Uterus (tissue), 4 donors: ENCODE measurements at places on chromosomes 3 and 15. TPM values are rescaled to one million over a fixed set of nuclear protein-coding genes. Genes with fewer than 3 reads are reported as not detected.

DNA sequence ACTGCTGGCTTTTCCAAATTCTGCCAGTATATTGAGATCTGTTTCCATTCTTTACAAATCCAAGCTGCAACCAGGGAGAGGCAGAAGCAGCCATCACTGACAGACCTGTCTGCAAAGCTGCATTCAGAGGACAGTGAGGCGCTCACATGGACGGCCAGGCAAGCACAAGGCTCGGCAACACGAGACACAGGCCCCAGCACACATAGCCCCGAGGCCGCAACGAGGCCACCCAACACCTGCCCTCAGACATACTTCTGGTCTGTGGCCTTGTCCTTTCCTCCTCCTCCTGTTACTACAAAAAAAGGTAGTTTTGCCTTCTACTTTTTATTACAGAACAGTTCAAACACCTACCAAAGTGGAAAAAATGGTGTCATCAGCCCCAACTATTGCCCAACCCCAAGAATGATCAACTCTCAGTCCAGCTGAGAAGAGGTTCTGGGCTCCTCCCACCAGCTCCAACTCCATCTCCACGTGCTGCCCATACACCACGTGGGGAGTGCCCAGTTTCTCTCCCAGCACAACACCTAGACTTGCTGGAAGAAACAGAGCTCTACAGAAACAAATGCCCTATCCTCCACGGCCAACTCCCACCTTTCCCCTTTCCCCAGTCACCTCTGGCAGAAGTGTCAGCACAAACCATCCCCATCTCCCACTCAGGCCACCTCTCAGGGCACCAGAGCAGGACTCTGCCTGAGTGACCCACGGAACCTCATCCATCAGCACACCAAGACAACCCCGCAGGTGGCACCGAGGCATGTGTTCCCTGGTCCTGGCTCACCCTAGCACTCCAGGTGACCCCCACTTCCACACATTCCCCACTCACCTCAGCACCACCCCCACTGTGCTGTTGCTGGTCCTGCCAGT lies 7.4 kb downstream of the ZXDC start:
- peak; percentile 17 for DNase-seq

- no peak for DNase-seq
These were observed 18.5 kb upstream of the BLM start for GRCh38 chr15:90698629-90699028.

DNA sequence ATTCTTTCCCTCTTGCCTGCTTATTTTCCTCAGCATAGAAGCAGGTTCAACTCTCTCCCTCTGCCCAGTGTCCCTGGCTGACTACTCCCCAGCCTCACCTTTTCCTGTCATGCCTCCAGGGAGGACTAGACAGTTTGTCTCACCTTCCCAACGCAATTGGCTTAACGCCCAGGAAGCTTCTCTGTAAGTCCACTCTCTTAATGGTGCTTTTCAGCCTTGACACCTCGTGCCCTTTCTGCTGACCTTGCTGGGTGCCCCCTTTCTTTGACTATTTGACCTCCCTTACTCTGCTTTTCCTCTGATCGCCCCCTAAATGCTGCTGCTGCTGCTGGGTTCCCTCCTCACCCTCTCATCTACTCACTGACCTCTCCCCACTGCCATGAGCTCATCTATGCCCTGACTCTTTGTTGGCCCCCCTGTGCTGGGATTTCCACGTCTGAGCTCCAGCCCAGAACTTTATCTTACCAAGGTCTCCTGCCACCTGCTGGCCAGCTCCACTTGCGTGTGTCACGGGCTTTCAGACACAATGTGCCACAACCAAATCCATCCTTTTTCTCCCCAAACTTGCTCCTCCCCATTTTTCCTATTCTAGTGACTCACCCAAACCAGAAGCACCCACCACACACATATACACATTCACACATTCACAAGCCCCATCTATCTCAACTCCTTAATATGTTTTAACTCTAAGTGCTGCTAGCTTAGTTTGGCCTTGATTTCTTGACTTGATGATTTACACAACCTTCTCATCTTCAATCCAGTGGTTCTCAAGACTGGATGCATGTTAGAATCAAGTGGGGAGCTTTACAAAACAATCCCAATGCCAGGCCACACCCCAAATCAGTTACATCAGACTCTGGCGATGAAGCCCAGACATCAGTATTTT lies 16.6 kb downstream of the EPB42 start:
- no peak for DNase-seq

Gene ZPLD1
- 0.07 TPM for total RNA-seq

DNA sequence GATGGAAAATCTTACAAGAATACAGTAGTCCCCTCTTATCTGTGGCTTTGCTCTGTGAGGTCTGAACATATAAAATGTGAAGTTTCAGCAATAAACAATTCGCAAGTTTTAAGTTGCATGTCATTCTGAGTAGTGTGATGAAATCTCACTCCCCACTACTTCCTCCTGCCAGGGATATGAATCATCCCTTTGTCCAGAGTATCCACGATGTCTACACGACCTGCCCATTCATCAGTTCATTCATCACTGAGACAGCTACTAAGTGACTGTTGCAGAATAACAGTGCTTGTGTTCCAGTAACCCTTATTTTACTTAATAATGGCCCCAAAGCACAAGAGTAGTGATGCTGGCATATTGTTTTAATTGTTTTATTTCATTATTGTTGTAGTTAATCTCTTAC lies 489.2 kb upstream of the UBE2E2 start:
- DNase-seq: no peak

GRCh38 chr3:12931273-12931905 lies 90.0 kb upstream of the RPL32 start:
- no peak for DNase-seq

GRCh38 chr15:61380270-61380669 lies 151.2 kb upstream of the RORA start:
- DNase-seq: no peak

GRCh38 chr3:189458528-189458927 lies 172.7 kb upstream of the TP63 start:
- DNase-seq: no peak

DNA sequence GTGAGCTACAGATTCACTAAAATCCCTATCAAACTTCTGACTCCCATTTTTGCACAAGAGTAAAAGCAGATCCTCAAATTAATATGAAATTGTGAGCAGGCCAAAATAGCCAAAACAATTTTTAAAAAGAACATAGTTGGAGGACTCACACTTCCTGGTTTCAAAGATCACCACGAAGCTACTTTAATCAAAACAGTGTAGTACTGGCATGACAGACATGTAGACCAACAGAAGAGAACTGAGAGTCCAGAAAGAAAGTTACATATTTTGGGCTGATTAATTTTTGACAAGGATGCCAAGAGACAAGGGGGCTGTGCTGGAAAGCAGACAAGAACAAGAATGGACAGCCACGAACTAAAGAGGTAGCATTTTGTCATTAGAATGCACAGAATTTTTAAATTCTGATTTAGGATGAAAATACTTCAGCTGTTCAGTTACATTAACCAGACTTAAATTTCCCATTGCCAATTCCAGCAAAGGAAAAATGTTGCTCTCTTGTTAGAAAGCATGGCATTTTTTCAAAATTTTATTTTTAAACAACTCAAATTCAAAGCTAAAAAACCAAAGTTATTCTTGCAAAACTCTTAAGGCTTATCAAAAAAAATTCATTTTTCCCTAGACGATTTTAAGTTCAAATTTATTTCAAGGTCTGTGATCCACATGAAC lies 14.0 kb downstream of the RYK start:
- DNase-seq: no peak

Gene TMEM207
- not detected for total RNA-seq

DNA sequence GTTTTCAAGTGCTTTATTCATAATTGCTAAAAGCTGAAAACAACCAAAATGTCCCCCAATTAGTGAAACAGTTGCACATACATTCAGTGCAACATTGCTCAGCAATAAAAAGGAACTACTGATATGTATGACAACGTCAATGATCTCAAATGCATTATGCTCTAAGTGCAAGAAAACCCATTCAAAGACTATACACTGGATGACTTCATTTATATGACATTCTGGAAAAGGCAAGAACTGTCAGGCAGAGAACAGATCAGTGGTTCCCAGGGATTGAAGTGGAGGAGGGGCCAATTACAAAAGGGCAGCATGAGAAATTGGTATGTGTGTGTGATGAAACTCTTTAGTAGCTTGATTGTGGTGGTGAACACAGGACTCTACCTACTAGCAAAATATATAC lies 585.6 kb downstream of the TBL1XR1 start:
- no peak for DNase-seq

DNA sequence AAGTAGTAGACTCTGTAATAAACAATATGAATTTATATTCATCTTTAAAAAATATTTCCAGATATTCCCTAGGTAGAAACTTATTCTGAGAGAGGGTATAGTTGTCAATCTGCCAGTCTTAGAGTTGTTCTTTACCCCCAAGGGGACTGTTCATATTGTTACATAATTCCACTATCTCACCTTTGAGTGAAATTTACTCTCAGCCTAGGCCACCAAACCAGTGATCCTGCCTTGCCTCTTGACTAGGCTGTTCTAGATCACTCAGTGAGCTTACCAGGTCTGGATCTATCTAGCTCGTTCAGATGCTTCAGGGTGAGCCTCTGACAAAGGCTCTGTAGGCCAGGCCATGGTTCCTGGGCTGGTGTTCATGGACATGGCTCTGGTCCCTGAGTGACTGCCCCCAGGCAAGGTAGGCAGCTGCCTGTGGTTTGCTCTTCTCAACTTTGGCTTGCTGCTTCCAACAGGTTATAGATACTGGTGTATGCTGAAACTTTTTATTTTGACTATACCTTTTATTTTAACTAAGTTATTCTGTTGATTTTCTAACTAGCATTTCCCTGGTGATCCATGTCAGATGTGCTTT lies 27.6 kb downstream of the ZNF592 start:
- DNase-seq: no peak

Gene IQCF5
- total RNA-seq: not detected
